ENCODE measurements at places on chromosomes 12 and 14. TPM values are rescaled to one million over a fixed set of nuclear protein-coding genes. Genes with fewer than 3 reads are reported as not detected.

GRCh38 chr12:20101046-20101445 is 267.3 kb upstream of the PDE3A start:
- DNase-seq = no peak
- peaks cover 2% of the 10 kb centered on the region for H3K4me1 ChIP-seq
- H3K27ac ChIP-seq = no peak overlapping the region

- DNase-seq = no peak
- H3K27ac ChIP-seq = no peak overlapping the region
- H3K27me3 ChIP-seq = no peaks in the 10 kb centered on the region
- H3K4me1 ChIP-seq = no peaks in the 10 kb centered on the region
- no peak overlapping the region for H3K4me3 ChIP-seq
- H3K36me3 ChIP-seq = no peaks in the 10 kb centered on the region
These were observed 66.1 kb upstream of the PRB2 start for GRCh38 chr12:11461433-11461832.

DNA sequence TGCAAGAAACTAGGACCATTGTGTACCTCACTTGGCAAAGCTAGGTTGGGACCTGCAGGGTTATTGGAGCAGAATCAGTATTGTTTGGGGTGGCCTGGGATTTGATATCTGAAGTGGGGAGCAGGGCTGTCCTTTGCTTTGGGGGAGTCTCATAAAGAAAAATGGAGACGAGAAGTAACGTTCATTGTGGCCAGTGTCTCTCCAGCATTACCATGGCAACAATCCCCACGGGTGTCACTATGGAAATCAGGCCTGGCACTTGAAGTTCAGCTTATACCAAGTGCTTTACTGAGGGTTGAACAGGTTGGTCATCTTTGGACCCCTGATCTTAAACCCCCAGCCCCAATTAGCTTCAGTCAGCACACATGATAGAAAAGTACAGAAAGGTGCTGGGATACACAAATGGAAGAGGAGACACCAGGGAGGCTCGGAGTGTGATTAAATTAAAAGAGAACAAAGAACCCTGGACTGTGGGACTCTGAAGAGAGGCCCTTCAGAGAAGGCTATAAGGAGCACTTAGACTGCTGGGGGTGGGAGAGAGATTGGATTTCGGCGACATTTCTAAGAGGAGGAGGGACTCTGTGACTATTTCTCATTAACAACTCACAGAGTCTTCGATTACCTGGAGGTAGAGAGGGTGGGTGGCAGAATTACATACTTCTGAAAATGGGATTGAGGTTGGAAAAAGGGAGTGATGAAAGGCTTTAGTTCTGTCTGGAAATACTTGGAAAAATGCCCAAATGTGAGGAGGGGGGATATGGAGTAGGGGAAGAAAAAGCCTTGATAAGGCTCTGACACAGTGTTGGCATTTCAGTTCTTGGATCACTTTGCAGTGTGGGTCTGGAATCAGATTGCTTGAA is 3.7 kb downstream of the KIF5A start:
- no peak overlapping the region for H3K27ac ChIP-seq
- H3K27me3 ChIP-seq = peaks cover 42% of the 10 kb centered on the region
- no peak overlapping the region for H3K4me3 ChIP-seq
- no peak for DNase-seq
- H3K36me3 ChIP-seq = no peaks in the 10 kb centered on the region

- H3K27ac ChIP-seq = no peak overlapping the region
- no peak overlapping the region for H3K4me3 ChIP-seq
These were observed 39.1 kb downstream of the NT5DC3 start for GRCh38 chr12:103801709-103802585.

- peaks cover 20% of the 10 kb centered on the region for H3K27me3 ChIP-seq
- H3K4me1 ChIP-seq = no peaks in the 10 kb centered on the region
- no peaks in the 10 kb centered on the region for H3K36me3 ChIP-seq
- DNase-seq = no peak
These were observed 57.8 kb upstream of the VRK1 start for GRCh38 chr14:96739200-96739910.

DNA sequence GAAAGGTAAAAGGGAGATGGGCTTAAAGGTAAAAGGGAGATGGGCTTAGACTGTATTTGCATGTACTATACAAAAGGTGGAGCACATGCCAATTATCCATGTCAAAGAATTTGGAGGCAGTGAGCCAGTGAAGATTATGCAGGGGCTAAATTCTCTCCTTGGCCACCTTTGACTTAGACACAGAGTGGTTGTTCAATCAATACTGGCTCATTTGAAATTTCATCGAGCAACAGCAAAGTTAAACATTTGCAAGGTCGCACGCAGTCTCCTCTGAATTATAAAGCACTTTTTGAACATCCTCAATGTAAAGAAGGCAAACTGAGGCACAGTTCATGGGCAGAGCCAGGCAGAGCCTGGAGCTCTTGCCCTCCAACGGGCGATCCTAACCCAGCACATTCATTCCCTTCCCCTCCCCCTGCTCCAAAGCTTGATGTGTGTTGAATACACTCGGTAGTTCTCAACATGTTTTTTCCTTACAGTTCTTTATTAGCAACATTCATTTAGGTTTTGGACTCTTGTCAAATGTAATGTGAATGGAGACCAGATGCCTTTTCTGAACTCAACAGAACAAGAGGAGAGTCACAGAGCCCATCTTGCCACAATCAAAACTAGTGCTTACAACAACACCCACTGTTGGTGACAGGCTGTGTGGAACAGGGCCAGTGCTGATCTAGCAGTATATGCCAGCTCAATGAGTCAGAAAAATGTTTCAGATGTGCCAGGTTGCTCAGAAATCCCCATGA is 169.7 kb upstream of the G2E3 start:
- no peak overlapping the region for H3K27ac ChIP-seq
- no peak for DNase-seq
- no peaks in the 10 kb centered on the region for H3K36me3 ChIP-seq
- no peak overlapping the region for H3K4me3 ChIP-seq
- H3K4me1 ChIP-seq = no peaks in the 10 kb centered on the region
- H3K27me3 ChIP-seq = peaks cover 2% of the 10 kb centered on the region

GRCh38 chr12:6444704-6445688 is at the start of gene CD27:
Gene CD27, plus strand, starts transcription at chr12:6444955. Its CDS starts 141 bp downstream, at chr12:6445096.
- H3K36me3 ChIP-seq = no peaks in the 10 kb centered on the region
- H3K27me3 ChIP-seq = no peaks in the 10 kb centered on the region
- no peak for DNase-seq
- no peaks in the 10 kb centered on the region for H3K4me1 ChIP-seq

DNA sequence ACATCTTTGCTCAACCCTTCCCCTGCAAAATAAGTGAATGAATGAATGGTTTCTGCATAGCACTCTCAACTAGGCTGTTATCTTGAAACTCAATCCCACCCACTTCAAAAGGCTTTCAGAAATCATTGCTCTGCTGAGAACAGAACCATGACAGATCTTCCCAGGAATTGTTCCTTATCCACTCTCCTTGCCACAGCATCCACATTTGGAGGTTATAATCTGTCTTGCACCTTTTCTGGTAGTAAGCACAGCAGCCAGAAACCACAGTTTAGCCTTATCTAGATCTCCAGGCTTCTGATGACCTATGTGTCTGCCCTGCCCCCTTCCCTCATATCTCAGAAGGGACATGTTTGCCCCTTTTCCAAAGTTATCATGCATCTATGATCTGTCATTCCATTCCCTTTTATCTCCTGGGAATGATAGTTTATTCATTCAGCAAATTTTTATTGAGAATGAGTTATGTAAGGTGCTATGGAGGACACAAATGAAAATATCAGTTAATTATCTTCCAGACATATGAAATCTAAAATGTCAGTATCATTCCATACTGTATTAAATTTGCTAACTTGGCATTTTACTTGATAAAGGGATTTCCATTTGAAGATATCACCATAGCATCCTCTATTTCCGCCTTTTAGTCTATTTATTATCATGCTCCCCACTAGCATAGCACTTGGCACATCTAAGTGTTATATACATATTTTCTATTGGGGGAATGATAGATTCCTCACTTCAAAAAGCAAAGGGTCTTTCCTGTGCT is 21.4 kb downstream of the LGR5 start:
- no peak for DNase-seq
- H3K4me1 ChIP-seq = no peaks in the 10 kb centered on the region
- no peaks in the 10 kb centered on the region for H3K36me3 ChIP-seq
- H3K27ac ChIP-seq = no peak overlapping the region
- H3K27me3 ChIP-seq = no peaks in the 10 kb centered on the region

DNA sequence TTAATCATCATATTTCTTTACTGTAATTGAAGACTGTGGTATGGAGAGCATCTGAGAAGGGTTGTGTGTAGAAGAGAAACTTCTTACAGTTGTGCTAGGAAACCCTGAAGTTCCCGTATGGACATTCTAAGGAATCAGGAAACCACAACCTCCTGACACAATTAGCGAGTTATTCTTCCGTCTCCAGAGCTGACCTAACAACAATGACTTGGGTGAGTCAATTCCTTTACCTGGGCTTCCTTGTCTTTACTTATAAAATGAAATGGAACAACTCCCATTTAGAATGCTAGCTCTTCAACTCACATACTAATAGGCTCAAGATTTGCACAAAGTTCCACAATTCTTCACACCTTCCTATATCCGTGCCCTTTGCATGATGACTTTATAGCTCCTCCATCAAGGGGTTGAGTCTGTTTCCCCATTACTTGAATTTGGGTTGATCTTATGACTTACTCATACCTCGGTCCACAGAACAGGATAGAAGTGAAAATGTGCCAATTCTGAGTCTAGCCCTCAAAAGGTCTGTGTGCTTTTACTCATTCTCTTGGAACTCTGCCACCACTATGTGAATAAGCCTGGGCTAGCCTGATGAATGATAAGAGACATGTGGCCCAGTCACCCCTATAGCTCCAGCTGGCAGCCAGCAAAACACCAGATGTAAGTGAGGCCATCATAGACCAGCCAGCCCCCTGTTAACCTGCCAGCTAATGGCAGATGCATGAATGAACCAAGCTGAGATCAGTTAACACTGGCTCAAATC is 459.4 kb downstream of the ETNK1 start:
- H3K27me3 ChIP-seq = no peaks in the 10 kb centered on the region
- peak overlapping the region; percentile 60 for H3K27ac ChIP-seq
- H3K4me3 ChIP-seq = peak overlapping the region; percentile 13

GRCh38 chr12:89960011-89960507 is 251.4 kb upstream of the ATP2B1 start:
- DNase-seq = peak; percentile 8
- H3K27ac ChIP-seq = no peak overlapping the region
- no peak overlapping the region for H3K4me3 ChIP-seq
- no peaks in the 10 kb centered on the region for H3K36me3 ChIP-seq
- H3K4me1 ChIP-seq = no peaks in the 10 kb centered on the region

DNA sequence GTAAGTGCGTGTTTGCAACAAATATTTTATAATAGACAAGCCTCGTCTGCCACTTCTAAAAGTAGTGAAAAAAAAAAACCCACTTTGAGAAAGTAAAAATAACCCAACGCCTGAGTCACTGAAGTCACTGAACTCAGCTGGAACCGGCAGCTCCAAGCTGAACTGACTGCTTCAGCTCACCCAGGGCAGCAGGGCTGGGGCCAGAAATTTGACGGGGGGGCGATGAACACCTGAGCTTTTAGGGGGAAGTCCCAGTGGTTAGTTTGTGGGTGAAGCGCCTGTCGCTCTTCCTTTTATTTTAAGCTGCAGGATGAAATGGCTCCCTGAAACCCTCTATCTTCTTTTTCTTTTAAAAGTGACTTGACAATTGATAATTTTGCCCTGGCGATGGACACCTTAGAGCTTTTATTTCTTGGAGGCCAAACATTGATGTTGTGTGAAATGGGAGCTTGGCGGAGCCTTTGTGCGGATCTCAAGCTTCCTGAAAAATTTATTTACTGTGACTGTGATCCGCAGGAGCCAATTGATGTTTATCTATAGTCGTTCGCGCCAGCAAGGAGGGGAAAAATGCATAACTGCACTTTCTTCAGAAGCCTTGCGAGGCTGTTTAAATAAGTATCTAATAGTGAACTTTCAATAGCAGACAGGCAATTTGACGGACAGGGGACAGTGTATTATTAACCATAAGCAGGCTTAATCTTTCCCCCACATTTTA is 173.2 kb upstream of the MYL2 start:
- H3K4me1 ChIP-seq = no peaks in the 10 kb centered on the region
- no peaks in the 10 kb centered on the region for H3K27me3 ChIP-seq
- DNase-seq = no peak
- no peak overlapping the region for H3K27ac ChIP-seq

DNA sequence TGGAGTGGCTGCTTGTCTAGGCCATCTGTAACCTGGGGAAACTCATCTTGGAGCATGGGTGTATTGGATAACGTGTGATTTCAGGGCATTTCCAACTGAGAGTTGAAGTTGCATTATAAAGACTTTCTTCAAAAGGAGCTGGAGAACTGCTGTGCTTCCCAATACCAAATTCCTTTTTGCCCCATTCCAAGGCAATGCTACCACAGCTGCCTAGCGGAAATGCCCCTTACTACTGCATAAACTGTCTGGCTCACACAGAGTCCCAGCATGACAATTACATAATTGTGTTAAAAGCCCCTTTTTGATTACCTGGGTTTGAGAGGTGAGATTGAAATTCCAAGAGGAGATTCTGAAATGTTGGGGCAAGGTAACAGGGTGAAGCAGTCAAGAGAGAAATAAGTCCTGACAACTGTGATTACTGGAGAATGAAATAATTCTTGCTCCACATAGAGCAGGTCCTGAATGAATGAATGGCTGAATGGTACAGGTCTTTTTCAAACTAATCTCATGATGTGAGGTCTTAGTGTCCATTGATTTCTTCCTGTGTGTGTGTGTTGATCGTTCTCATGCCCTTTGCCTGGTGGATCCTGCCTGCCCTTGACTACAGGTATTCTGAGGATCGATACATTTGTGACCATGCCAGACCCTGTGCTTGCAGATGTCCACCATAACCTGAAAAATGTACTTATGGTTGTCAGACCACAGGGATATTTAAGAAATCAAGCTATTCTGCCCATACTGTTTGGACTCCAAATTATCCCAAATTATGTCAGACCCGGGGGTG is 386.5 kb downstream of the GRIN2B start:
- no peak for DNase-seq
- no peak overlapping the region for H3K4me3 ChIP-seq
- H3K4me1 ChIP-seq = no peaks in the 10 kb centered on the region
- H3K27ac ChIP-seq = no peak overlapping the region
- no peaks in the 10 kb centered on the region for H3K27me3 ChIP-seq

DNA sequence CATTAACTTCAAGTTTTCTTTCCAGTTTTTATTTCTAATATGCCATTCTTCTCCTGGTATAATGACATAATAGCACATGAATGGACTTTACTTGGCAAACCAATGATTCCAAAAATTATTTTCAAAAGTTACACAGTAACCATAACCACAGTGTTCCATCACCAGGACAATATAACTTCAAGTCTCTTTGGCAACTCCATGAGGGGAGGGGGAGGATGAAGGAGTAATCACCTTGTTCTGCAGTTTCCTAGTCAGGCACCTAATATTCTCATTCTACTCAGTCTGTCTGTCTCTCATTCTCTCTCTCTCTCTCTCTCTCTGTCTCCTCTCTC is 66.6 kb downstream of the BTG1 start:
- H3K4me1 ChIP-seq = no peaks in the 10 kb centered on the region
- H3K36me3 ChIP-seq = no peaks in the 10 kb centered on the region
- H3K27ac ChIP-seq = no peak overlapping the region
- no peak for DNase-seq
- H3K4me3 ChIP-seq = no peak overlapping the region
- no peaks in the 10 kb centered on the region for H3K27me3 ChIP-seq

ZNF641 gene
- 5.0 TPM for total RNA-seq

SDSL gene
- 5.7 TPM for total RNA-seq

KRT71 gene
- total RNA-seq = not detected

BRF1 gene
- 47.2 TPM for total RNA-seq

TSPAN11 gene
- 4.5 TPM for total RNA-seq

GLS2 gene
- total RNA-seq = not detected

FIGNL2 gene
- 2.5 TPM for total RNA-seq

GALNT9 gene
- total RNA-seq = not detected

FCF1 gene
- total RNA-seq = 57.8 TPM

GLI1 gene
- total RNA-seq = 1.1 TPM

TPPP2 gene
- total RNA-seq = not detected

SIX4 gene
- total RNA-seq = 4.7 TPM

ENDOU gene
- total RNA-seq = not detected

ESPL1 gene
- total RNA-seq = 39.3 TPM

CFAP54 gene
- 21.5 TPM for total RNA-seq

Data from endothelial cell of umbilical vein (primary cell).